ENCODE measurements at places on chromosomes 12 and 14.

GRCh38 chr12:70149665-70150064, 93.6 kb upstream of the CNOT2 start:
- no peak for DNase-seq

DNA sequence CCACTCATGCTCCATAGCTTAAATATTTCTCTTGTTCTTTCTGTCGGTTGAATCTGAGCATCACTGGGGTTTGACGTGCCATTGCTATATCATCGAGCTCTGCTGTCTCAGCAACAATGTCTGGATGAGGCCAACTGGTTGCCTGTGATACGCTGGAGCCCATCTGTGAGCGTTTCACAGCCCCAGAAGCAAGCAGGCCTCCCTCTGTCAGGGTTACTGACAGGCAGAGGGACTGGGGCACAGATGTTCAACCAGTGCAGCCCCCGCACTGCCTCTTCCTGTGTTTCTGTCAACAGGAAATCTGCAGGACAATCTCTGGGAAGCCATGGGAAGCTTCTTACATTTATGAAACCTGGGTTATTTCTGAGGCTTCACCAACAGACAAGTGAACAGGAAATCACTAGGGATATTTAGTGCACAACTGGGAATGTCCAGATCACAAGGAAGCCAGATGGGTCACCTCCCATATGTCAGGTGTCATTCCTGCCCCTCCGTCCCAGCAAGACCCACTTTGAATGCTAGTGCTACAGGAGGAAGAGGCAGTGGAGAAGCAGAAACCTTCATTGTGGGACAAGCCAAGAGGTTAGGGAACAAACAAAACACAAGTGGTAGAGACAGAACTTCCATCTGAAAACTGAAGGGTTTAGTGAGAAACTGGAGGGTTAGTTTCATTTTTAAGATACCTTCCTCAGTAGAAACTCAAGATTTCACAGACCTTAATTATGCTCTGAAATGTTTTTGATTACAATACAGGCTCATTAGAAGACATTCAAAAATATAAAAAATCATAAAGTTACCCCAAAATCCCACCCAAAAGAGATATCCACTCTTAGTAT, 24.1 kb downstream of the DMAC2L start:
- DNase-seq: no peak

GRCh38 chr14:93725002-93725582, 63.2 kb downstream of the PRIMA1 start:
- no peak for DNase-seq

- no peak for DNase-seq
These were observed 43.3 kb downstream of the DEGS2 start for GRCh38 chr14:100116134-100116533.

- DNase-seq: no peak
These were observed 42.8 kb upstream of the PTPRQ start for GRCh38 chr12:80401191-80401590.

GRCh38 chr12:24027352-24027751, 77.9 kb upstream of the SOX5 start:
- DNase-seq: no peak

DNA sequence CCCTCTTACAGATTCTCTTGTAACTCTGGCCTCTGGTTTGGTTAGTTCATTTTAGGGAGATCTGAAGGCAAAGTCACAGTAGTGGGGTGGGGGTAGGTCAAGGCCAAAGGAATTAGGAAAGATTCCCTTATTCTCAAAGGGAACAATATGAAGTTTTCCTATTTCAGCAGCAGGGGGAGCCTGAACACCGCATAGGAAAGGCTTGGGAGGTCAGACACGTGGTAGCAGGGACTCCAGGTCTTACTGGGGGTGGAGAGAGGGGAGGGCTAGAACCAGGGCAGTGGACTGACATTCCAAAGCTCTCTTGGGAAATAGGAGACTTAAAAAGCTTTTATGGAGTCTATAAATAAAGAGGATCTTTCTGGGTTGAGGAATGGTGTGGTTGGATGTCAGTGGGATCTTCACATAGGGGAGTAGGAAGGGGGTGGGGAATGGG, 1.3 kb downstream of the ZC3H10 start:
- DNase-seq: peak; percentile 43

- DNase-seq: no peak
These were observed 48.5 kb upstream of the RNU6-8 start for GRCh38 chr14:32251530-32251929.

DNA sequence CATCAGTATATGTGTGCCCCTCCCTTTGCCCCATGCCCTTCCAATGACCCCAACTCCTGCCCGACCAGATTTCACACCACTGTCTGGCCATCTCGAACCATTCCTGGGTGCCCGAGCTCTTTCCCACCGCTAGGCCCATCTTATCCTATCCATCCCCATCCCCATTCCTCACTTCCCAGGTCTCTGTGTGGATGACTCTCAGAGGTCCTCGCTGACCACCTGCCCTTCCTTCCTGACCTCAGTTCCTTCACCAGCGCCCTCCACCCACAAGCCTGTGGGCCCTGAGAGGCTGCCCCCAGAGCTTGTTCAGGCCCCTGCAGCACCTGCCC, 49.1 kb downstream of the CYP46A1 start:
- DNase-seq: no peak

DNA sequence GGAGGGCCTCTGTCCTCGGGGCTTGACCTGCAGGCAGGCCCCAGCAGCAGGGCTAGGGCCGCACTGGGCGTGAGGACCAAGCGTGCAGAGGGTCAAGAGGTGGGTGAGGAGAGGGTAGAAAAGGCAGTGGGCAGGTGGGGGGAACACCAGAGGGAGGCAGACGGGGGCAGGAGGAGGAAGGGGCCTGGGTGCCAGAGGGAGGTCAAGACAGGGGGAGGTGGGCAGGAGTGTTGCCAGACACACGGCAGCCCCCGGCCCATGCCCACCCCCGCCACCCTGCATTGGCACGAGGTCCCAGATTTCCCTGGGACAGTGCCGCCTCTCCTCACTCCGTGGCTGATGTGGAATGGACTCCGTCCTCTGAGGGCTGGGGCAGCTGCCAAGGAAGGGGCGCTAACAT, 8.2 kb downstream of the TMEM121 start:
- no peak for DNase-seq

DNA sequence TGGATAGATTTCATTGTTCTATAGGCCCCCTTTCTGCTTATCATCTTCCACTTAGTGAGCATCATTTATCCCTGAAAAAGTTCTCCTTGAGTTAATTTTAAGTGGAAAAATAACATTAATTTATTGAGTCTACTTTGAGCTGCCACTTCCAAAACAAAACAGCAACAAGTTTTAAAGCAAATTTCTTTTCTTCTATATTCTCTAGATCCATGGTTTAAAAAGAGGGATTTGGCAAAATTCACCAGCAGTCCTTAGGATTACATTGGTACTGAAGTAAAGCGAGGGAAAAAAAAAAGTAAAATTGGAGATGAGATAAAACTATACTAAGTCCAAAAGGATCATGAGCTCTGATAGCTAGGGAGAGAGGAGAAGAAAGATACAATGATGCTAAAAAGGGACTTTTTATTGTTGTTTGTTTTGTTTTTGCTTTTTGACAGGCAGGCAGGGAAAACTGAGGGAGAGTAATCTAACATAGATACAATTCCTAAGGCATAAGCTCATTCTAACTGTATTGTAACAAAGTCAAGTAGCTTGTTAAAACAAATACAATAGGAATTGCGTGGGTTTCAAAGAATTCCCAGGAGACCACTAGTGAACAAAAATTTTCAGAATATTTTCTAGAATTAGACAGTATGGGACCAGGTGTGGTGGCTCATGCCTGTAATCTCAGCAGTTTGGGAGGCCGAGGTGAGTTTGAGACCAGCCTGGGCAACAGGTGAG, 19.2 kb upstream of the PLEKHA5 start:
- DNase-seq: no peak

- DNase-seq: no peak
These were observed 124.7 kb upstream of the MAX start for GRCh38 chr14:65226824-65227604.

- DNase-seq: no peak
These were observed 260.9 kb upstream of the USP15 start for GRCh38 chr12:61999311-61999710.

- peak; percentile 30 for DNase-seq
These were observed 34.3 kb upstream of the TEX22 start for GRCh38 chr14:105363847-105364708.

- DNase-seq: no peak
These were observed 3.6 kb upstream of the KRT72 start for GRCh38 chr12:52604859-52605258.

DNA sequence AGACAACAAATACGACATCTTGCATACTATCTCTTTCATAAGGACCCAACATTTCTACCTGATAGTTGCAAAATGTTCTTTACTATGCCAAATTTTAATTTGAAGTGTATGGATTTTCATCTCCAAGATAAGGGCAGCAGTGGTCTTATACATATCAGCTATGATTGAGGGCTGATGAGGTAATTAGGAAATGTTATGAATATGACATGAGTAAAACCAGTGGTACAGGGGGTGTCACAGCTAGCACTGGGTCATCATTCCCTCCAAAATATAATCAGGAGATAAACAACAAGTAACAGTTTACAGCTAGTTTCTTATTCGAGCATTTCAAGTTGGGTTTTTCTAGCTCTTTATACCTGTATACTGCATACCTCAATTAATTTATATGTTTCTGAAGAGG, 35.0 kb downstream of the ATP2B1 start:
- no peak for DNase-seq

- DNase-seq: no peak
These were observed 6.0 kb upstream of the HSP90AA1 start for GRCh38 chr14:102092806-102093205.

DNA sequence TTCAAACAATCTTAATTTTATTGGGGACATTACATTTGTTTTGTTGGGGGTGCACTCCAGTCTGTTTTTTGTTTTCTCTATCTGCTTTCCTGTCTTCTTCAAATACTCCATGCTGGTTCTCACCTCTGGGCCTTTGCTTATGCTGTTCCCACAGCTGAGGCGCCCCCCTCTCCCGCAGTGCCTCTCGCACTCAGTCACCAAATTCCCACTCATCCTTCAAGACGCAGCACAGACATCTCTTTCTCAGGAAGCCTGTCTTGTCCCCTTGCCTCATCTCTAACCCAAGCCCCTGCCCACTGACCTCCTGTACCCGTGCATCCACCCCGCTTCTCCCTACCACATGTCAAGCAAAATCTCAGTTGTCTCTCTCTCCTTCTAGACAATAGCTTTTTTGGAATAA, 43.7 kb upstream of the PRMT8 start:
- no peak for DNase-seq

- DNase-seq: no peak
These were observed 553.7 kb downstream of the FOXG1 start for GRCh38 chr14:29320286-29320685.

DNA sequence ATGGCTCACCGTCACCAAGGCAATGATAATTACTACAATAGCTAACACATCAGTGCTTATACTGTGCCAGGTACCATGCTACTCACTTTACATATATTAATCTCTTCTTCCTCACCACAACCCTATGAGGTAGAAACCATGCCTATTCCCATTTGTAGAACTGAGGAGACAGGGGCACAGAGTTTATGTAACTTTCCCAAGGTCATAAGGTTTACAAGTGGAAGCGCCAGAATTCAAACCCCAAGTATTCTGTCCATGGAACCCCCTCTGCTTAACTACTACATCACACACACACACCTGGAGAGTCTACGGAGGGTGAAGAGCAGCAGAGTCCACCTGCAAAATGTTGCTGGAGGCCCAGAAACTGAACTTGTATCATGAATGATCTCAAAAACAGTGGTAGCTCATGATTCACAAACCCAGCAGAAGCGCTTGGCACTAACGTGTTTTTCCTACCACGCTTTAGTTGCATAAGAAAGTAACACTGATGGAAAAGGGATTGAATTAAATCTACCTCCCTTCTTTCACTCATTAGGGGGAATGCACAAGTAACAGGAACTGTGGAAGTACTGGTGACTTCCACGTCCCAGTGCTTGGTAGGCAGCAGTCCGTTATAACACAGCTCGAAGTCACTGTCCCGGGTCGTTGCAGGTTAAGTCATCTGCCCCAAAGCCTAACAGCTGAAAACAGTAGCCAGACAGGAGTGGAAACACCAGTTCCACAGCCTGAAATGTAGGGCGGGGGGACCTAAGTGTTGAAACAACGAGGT, 2.0 kb downstream of the ITPR2 start:
- DNase-seq: no peak

DNA sequence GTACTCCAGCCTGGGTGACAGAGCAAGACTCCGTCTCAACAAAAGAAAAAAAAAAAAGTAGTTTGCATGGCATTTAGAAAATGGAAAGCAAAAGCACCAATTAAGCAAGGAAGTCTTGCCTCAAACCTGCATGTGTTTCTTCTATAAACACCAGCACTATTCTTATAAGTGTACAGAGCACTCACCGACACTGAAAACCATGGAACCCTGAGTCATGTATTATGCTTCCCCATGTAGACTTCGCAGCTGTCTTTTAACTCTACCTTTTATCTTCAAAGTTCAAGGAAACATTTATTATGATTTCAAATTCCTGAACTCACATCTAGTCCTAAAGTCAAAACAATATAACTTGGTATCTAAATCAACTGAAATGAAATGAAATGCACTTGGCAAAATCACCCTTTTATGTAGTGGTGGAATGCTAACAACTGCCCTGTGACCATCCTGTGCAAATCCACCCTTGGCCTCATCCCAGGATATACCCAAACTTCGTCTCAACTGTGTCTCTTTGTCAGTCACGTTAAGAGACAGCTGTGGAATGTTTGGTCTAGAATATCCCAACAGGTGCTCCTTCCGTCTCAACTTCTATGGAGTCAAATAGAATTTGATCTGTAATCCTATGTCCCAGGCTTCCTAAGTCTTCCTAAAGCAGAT, 4.8 kb downstream of the BCAT1 start:
- DNase-seq: no peak

- DNase-seq: no peak
These were observed 569.6 kb downstream of the AACS start for GRCh38 chr12:125634813-125635212.

GRCh38 chr12:46711756-46712155, 114.0 kb downstream of the SLC38A4 start:
- DNase-seq: no peak

DNA sequence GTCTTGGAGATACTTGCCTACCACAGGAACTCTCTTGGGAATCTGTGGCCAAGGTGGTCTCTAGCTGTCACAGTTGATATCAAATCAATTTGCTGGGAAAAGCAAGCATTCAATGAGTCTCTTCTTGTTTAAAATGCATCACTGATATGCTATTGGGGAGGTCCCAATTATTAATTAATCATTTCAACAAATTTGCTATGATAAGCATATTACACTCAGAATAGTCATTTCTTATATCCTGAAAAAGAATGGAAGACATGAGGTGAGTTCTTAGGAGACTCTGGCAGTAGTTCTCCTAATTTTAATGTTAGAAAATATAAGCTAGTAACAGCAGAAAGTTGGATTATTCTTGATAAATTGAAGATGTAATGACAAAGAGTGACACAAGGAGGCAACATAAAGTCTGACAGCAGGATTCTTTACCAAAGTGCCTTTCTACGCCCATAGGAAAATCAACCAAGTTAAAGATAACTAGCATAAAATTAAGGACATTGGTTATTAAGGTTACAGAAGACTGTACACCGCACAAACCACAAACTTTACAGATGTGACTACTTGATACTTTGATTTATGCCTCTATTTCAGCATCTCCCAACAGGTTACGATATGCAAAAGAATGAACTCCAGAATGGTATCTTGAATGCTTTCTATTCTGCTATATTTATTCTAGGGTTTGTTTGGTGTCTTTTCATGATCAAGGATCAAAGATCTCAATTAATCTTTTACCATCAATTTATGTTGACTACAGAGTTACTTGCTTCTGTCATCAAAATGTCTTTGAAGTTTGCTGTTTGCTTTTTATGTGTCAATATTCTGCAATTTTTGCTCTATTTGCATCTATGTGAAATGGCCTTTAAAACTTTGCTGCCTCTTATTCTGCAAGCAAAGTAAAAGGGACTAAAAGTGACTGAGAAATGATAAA, 349.6 kb upstream of the CLEC14A start:
- DNase-seq: no peak

GRCh38 chr14:101721951-101722661, 39.4 kb upstream of the PPP2R5C start:
- DNase-seq: peak; percentile 76

Data from stimulated activated CD4-positive, alpha-beta T cell treated with anti-CD3 and anti-CD28 coated beads, Interleukin-4, amount 100 ng/mL, for 4 hours (primary cell).